ENCODE measurements at places on chromosomes 2 and 18.

DNA sequence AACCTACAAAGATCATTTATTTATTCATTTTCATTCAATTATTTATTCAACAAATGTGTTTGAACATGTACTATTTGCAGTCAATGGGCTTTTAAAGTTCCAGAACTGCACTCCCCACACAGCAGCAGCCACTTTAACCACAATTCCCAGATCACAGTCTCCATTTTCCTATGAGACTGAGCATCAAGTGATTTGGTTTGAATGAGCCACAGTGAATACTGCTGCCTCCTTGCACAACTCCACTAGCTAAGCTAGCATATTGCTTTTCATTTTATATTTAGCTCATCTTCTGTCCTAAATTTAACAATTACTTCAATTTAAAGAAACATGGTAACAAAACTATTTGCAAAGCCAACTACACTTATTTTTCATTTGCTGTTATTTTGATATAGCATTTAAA lies 353.4 kb upstream of the VRK2 start:
- no peak for DNase-seq

DNA sequence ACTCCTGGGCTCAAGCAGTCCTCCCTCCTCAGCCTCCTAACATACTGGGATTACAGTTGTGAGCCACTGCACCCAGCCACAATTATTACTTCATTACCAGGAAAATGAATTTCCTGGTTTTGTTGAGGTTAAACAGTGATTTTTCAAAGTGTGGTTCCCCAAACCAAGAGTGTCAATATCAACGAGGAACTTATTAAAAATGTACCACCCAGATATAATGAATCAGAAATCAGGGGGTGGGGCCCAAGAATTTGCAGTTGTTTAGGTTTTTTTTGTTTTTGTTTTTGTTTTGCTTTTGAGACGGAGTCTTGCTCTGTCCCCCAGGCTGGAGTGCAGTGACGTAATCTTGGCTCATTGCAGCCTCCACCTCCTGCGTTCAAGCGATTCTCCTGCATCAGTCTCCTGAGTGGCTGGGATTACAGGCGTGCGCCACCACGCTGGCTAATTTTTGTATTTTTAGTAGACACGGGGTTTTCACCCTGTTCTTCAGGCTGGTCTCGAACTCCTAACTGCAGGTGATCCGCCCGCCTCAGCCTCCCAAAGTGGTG lies 94.1 kb downstream of the WDSUB1 start:
- DNase-seq, result no peak

DNA sequence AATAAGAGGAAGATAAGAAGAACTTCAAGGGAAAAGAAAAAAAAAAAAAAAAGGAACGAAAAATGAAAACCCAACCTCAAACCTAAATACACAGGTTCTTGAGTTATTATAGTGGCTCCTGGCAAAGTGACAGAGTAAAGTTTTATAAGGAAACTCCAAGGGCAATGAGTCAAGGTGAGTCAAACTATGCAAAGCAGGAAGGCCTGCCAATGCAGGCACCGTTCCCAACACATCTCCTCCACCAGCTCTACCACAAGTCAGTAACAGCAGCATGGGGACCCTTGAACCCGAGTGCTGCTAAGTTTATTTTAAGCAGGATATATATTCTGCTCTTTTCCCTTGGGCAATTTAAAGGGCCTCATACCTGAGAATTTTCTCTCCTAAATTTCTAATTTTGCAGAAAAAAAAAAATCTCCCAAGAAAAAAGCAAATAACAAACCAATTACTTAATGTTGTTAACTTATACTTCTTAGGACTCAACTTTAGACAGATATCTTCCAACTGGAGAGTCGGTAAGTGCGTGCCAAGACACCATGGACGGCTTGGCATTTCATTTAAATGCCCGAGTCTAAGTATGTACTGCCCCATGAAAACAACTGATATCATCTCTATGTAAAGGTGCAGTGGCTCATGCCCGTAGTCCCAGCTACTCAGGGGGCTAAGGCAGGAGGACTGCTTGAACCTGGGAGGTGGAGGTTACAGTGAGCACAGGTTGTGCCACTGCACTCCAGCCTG lies 75.7 kb upstream of the TFCP2L1 start:
- DNase-seq, result no peak

DNA sequence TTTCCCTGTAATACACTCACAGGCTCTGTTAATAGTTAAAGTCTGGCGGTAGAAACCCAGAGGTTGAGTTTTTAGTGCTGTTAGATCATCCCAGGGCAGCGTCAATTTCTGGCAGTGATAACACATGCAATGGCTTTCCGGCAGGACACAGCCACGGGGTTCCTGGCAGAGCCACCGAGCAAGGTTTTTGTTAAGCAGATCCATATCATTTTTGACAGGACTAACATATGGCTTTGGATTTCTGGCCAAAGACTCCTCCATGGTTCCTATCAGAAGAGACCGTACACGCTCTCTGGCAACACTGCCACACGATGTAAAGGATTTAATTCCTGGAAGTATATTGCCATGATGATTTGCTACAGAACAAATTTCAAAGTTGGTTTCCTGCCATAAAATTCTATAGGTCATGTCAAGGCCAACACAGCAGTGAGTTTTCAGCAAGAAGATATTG lies 854.3 kb downstream of the LRRTM4 start:
- DNase-seq, result peak; percentile 3

GRCh38 chr2:170092436-170093060 lies 85.4 kb upstream of the MYO3B start:
- no peak for DNase-seq

- no peak for DNase-seq
These were observed 165.7 kb downstream of the CPS1 start for GRCh38 chr2:210722092-210722491.

DNA sequence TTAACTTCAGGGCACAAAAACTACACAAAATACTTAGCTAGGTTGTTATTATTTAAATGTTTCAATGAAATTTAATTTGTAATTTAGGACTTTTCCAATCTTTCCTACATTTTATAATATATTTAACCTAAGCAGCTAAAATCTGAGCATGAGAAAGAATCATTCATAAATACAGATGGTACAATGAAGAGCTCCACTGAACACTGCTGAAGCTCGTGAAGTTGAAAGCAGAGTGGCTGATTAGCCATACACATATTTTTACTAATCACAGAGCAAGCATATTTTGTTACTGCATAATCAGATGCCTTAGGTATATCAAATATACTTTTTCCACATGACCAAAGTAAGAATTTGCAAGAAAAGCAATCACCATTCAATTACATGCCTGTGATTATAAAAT lies 184.9 kb upstream of the ETAA1 start:
- no peak for DNase-seq

DNA sequence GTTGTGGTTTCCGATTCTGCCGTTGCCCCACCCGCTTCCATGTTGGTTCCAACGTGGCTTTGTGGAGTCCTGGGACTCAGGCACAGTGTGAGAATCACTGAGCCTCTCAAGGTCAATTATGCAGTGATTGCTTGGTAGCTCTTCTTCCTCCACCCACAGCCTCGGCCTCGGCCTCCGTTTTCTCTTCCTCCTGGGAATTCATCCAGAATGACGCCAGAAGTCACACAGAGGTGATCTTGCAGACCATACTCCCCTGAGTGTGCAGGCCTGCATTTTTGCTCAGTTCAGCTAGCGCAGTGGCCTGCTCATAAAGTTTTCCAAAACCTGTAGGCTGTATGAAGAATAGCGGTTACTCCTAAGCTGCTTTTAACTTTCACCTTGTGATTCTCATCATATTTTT lies 273.3 kb downstream of the GBX2 start:
- no peak for DNase-seq

DNA sequence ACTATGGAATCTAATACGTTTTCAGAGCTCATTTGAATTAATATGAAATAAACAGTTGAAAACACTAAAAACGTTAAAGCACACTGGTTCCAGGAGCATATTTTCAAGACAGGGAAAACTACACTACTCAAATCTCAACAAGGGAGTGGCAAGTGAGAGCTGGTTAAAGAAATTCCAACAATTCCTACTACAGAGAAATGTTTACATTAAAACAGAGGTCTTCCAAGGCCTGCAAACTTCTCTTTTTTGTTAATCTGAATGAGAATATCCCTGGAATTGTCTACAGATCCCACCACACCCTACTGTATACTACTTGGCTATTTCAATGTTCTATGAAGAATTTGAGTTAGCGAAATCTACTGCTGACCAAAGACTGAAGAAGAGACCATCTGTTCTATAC lies 231.5 kb downstream of the ZEB2 start:
- no peak for DNase-seq

GRCh38 chr18:73879766-73880165 lies 267.9 kb downstream of the FBXO15 start:
- DNase-seq, result no peak

DNA sequence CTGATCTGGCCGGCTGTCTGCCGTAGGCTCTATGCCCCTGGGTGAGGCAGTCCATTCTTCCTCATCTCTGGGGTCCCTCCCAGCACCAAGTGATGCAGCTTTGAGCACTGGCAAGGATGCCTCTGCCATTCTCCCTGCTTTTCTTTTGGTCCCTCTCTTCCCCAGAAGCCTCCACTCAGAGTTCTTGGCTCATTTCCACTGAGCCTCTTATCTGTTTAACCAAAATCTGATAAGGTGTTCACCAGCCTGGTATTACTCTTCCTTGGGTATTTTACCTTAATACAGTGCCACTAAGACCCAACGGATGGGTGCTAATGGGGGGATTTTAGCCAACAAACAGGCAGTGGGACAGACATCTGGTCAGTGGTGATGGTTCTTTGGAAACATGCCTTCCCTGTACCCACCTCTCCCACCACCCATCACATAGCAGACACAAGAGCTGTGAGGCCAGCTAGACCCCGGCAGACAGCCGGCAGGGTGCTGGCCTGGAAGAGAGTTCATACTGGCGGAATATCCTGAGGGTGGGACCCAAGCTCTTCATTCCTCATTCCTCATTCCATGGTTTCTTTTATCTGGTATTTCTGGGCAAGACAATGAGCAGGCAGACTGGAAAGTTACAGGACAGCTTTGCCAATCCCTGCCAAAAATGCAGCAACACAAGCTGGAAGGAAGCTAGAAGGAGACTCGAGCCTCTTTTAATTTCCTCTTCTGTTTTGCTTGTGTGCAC lies 34.6 kb downstream of the ZBTB7C start:
- DNase-seq, result no peak

DNA sequence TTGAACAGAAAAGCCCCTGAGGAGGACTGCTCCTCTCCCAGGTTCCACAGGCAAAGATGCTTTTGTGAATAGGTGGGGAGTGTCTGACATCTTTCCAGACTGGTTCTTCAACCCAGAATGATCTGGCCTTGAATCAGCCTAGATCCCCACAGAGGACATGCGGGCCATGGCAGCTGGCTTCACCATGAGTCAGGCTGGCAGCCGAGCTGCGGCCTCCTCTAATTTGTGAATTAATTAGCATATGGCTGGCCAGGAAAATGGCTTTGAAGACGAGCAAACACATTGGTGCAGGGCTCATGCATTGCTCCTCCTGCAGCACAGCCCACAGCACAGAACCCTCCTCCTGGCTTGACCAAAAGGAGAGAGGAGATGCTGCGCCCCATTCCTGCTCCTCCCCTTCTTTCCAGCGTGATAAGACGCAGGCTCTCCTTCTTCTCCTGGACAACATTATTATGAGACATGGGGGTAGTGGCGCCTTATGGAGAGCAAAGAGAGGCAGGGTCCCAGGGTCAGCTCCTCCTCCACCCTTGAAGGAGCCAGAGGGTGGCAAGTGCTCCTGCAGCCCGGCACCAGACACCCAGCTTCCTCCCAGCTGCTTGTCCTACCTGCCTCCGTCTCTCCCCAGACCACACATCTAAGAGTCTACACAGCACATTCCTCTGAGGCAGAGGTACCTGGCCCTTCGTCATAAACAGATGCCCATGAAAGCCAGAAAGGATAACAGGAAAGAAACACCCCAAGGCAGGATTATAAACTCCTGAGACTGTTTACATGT lies 66.7 kb downstream of the EDAR start:
- DNase-seq, result no peak

DNA sequence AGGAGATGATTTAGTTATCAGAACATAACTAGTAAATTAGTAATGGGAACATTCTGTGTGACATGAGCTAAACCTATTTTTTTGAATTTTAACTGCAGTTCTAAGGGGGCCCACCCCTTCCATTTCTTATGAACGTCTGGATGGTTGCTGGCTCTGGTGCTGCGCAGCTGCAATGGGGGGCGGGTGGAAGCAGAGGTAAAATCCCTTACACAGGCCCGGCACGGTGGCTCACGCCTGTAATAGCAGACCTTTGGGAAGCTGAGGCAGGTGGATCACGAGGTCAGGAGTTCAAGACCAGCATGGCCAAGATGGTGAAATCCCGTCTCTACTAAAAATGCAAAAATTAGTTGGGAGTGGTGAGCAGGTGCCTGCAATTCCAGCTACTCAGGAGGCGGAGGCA lies 151.5 kb downstream of the GALR1 start:
- no peak for DNase-seq

DNA sequence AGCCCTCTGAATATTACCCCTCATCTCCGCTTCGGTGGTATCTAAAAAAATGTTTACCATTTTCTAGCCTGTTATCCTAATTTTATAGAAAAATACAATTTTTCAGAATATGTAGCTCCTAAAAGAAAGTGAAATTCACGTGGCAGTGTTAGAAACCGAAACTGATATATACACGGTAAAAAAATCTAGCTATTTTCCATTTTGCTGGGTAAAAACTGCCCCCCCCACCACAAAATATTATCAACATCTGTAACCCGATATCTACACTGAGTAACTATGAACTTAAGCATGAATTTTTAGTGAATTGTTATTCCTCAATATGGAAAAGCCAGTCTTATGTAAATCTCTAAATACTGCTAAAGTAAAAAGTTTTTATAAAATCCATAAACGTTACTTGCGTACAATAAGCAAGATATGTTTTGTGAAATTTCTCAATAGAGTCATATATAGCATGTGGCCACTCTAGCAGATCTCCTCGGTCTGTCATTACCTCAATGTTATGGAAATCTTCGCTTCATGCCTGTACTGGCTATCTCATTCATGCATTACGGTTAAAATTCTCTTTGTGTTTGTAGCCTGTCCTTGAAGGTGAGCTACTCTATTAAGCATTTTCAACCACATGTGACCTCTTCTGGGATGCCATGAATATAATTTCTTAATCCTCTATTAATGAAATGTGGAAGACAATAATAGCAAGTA lies 524.2 kb downstream of the TRIB2 start:
- DNase-seq, result no peak

DNA sequence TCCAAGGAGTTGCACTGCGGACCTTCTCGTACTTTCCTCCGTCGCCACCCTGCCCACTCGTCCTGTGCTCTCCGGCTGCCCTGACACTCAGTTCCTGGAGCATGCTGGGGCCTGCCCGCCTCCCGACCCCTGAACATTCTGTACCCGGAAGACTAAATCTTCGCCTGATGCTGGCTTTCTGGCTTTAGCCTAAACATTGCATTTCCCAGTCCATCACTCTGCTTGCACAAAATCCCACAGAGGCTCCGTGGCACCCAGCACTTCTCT lies 550 bp upstream of the SFXN5 start:
- no peak for DNase-seq

- DNase-seq, result no peak
These were observed 144.2 kb upstream of the CDH7 start for GRCh38 chr18:65606551-65607130.

- DNase-seq, result no peak
These were observed 165.2 kb downstream of the TDRD15 start for GRCh38 chr2:21288739-21289520.
